ENCODE measurements at places on chromosomes 4 and X. TPM values are rescaled to one million over a fixed set of nuclear protein-coding genes. Genes with fewer than 3 reads are reported as not detected.

DNA sequence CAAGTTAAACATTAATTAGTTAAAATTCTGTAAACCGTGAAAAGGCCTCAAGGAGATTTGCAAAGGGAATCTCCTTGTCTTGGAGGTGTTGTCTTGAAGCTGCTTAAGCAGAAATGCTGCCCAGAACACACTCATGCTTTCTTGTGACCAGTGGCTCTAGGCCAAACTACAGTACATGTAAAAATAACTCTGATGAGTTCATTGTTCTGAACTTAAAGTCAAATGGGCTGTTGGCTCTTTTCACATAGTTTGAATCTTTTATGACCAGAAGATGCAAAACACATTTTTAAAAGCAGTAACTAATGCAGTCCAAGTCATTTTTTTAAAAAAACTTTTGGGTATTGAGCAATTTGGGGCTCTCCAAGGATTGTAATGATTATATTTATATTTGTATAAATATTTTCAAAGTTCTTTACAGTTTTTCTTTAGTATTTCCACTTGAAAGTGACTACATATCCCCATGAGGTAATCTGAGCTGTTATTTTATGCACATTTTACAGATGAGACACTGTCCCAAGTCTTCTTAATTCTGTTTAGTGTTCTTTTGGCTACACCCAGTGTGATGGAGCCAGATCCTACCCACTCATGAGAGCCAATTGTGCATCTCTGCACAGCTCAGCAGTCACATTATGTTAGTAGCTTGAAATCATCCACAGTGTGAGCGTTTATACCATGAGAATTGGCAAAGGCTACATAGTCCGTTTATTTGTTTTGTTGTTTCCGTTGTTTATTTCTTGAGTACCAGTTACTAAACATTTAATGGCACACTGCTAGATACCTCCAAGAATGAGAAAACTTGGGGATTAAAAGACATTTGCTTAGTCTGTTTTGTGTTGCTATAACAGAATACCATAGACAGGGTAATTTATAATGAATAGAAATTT is 112.8 kb upstream of the ATXN3L start:
- DNase-seq = no peak

DNA sequence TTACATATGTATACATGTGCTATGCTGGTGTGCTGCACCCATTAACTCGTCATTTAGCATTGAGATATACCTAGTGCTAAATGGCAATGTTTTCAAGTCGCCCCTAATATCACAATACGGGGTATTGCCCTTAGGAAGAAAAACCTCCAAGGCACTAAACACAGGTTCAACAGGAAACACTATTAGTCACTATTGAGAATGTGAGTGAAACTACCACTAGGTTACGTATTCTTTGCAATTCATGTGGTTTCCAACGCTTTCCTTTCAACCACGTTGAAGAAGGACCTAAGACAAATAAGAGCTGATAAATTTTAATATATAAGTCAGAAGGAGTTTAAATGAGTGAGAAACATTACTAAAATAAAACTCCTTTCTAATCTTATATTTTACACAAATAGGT is 134.7 kb upstream of the SPANXN4 start:
- DNase-seq = no peak

- DNase-seq = no peak
Measured at GRCh38 chrX:105179644-105180043, 40.9 kb downstream of the TEX13A start.

- no peak for DNase-seq
Measured at GRCh38 chr4:152571770-152572169, 35.9 kb upstream of the FBXW7 start.

GRCh38 chr4:87053176-87053658 is 118.4 kb downstream of the AFF1 start:
- DNase-seq = no peak

DNA sequence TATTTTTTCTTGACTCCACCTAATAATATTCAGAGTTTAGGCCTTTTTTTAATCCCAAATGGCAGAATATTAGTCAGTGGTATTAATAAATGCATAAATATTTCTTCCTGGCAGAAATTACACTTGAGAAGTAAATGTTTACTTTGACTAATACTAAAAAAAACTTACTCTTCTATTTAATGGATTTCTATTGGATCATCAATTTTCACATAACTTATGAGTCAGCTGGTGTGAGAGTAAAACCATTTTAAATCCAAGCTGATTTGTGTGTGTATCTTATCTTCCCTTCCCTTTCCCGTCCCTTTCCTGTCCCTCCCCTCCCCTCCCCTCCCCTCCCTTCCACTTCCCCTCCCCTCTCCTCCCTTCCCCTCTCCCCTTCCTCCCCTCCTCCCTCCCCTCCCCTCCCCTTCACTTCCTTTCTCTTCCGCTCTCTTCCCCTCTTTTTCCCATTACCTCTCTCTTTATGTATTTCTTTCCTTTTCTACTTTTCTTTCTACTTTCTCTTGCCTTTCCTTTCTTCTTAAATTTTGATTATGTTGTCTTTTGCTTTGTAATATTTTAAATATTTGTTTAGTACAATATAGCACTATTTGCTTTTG is 630.1 kb upstream of the EPHA5 start:
- DNase-seq = no peak

GRCh38 chr4:6335040-6335590 is 65.5 kb downstream of the WFS1 start:
- no peak for DNase-seq

DNA sequence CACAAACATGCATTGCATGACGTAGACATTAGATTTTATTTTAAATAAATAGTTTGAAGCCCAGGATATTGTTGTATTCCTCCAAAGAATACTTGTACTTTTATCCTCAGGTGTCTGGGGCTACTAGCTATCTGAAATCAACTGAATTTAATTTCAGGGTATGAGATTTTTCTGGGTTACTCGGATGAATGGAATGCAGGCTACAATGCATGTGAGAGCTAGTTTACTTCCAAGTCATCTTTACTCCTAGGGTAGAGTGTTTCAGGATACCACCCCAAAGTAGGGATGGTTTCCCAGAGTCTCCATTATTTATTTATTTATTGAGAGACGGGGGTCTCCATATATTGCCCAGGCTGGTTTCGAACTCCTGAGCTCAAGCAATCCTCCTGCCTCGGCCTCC is 66.4 kb downstream of the HPRT1 start:
- no peak for DNase-seq

GRCh38 chr4:4995908-4996265 is 23.4 kb downstream of the CYTL1 start:
- DNase-seq = no peak

DNA sequence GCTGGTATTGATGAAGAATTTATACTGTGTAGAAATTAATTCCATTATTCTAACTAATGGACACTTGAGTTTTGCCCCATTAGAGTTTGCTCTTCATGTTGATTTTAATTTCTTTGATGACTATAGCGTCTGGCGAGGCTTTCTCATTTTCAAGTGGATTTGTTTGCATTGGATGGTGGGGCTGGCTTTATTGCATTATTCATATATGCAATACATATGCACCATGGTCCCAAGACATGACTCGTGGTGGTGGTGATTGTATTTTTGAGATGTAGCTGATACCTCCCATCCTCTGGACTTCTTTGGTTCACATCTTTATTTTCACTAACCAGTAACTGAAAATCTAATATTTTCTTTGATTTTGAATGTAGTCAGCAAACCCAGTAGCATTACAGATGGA is 39.8 kb downstream of the PTTG2 start:
- no peak for DNase-seq

- no peak for DNase-seq
Measured at GRCh38 chrX:41384051-41384705, 50.2 kb downstream of the DDX3X start.

DNA sequence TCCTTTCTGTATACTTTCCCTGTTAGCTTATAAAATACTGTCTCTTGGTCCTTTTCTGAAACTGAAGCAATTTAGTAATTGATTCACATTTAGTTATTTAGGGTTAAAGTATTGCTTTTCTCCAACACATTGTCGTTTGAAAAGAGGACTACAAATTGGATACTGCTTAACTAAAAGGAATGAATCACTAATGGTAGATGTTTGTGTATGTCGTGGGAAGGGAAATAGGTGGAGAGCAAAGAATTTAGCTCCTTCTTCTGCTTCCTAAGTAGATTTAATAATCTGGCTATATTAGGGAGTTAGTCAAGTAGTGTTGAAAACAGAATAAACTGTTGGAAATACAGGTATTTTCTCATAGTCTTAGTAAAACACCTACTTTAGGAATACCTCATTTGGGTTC is 27.9 kb downstream of the SLAIN2 start:
- DNase-seq = no peak

- peak; percentile 39 for DNase-seq
Measured at GRCh38 chr4:186723292-186724057, at the start of gene FAT1. FAT1 (minus strand) TSS chr4:186723856; CDS start chr4:186709827, 14,029 bp downstream.

GRCh38 chr4:24690436-24690835 is 104.9 kb upstream of the SOD3 start:
- DNase-seq = no peak

DNA sequence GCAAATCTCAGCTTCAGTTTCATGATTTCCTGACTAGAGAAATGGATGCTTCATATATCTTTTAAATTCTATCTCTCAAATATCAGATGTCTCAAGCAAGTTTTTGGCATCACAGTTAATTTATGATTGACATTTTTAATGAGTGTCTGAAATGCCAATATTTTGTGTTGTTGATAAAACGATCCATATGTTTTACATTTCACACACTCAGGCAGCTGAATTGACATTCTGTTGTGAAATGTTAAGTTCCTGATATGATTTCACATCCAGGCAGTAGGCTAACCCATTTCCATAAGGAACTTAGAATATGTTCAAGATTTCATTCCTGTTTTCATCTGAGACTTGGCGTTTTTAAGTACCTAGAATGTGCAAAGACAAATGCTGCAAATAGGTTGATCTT is 650.6 kb downstream of the PCDH18 start:
- no peak for DNase-seq

- no peak for DNase-seq
Measured at GRCh38 chr4:53228036-53228435, 137.8 kb downstream of the SCFD2 start.

DNA sequence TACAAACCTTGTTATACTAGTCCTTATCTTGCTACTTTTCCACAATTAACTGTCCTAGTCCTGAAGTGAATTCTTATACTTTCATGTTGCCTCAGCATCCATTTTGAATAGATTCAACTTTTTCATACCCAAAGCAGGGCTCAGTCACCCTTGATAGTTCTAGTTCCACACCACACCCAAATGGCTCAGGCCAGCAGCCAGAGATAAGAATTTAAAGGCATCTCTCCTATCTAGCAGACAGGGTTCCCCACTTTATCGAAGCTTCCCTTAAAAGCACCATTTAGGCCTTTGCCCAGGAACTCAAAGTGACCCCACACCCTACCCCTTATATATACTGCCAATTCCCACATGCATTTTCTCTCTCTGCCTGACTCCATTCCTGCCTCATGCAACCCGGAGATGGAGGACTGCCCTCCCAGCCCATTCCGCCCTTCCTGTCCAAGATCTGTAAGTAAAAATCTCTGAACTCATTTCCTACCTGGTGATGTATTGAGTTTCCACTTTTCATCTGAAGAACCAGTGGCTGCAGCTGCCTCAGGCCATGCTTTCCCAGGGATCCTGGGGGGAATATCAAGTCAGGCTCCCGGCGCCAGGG is 63.7 kb upstream of the TXK start:
- no peak for DNase-seq

DNA sequence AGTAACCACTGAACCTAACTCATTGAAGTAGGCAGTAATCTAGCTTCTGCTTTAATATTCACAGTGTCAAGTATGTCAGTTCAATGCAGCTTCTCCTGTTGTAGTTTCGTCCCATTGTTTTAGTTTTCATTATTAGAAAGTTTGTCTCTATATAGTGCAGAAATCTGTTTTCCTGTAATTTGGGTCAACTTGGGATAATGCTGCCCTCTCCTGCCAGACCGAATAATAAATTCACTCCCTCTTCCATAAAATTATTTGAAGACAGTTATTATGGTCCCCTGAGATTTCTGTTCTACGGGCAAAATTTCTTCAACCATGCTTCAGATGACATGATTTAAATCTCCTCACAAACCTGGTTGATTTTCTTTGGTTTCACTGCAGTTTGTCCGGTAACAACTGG is 4.6 kb upstream of the LUZP4 start:
- DNase-seq = no peak

DNA sequence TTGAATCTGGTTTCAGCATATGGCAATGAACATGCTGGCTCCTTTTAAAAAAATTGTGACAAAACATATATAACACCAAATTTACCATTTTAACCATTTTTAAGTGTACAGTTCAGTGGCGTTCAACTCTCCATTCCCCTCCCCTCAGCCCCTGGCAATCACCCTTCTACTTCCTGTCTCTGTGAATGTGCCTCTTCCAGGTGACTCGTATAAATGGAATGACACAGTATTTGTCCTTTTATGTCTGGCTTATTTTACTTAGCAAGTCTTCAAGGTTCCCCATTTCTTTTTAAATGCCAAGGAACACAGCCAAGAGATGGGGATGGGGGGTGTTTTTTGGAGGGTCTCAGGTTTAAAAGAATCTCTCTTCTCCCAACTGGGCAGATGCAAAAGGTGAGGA is 35.4 kb upstream of the BCLAF3 start:
- no peak for DNase-seq

DNA sequence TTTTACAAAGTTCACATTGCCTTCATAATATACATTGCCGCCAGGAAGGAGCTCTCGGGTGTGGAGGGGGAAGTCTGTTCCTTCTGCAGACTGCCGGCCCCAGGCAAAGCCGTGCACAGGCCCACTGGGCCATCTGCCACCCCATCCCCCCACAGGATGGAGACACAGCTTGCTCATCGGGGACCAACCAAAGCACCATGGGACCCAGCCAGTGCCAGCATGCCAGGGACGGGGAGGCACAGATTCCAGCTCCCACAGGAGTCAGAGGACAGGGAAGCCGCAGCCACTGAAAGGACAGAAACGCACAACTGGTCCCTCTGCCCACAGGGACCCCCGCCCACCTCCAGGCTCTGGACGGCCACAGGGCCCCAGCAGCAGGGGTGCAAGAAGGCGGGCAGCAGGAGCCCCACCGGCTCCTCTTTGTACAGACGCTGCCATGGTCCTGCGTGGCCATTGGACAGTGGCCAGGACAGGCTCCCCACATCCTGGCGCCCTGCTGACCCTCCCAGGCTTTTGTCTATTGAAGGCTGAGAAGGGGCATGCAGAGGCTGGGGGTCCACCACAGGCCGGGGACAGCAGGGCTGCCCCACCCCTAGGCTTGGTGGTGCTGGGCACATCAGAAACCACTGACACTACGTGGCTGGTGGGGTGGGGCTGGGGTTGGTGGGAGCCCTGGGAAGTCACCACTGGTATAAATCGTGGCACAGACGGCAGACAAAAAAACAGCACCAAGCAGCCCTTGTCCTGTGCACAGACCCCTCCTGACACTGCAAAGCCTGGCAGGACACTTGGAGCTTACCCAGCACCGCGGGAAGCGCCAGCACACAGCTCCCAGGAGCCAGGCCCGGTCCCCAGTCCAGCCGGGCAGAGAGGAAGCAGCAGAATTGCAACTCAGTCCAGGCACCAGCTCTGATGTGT is 89.0 kb downstream of the FAM53A start:
- DNase-seq = no peak

CT83 gene
- total RNA-seq = not detected

LUZP4 gene
- not detected for total RNA-seq

MSX1 gene
- not detected for total RNA-seq

NLGN3 gene
- total RNA-seq = 1.4 TPM

RTL3 gene
- not detected for total RNA-seq

ALPK1 gene
- 20.9 TPM for total RNA-seq

CT45A5 gene
- total RNA-seq = not detected

UCP1 gene
- not detected for total RNA-seq

ERVMER34-1 gene
- not detected for total RNA-seq

BEX4 gene
- 25.6 TPM for total RNA-seq

AR gene
- total RNA-seq = not detected

ENPEP gene
- total RNA-seq = 0.68 TPM

SPIN2A gene
- total RNA-seq = 1.1 TPM

SPANXA1 gene
- not detected for total RNA-seq

CXXC4 gene
- total RNA-seq = 0.06 TPM

FAM9C gene
- total RNA-seq = not detected
